ENCODE measurements at places on chromosomes 11 and 22.

GRCh38 chr22:29146091-29146560 is 59.6 kb upstream of the EMID1 start:
- peak; percentile 28 for DNase-seq

DNA sequence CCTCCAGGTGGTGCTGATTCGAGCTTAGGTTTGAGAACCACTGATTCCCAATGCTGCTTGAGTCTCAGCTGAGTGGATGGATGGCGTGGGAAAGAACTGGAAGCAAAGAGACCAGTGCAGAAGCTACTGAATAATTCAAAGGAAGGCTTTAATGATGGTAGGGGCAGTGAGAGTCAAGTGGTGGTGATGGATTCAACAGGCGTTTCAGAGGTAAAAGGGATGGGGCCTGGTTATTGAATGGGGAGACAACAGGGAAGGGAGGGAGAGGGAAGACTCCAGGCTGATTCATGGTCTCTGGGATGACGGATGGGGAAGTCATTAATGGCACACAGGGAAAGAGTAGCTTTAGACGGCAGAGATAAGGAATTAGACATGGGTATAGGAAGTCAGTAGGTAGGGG is 104.3 kb upstream of the TBCEL start:
- no peak for DNase-seq

DNA sequence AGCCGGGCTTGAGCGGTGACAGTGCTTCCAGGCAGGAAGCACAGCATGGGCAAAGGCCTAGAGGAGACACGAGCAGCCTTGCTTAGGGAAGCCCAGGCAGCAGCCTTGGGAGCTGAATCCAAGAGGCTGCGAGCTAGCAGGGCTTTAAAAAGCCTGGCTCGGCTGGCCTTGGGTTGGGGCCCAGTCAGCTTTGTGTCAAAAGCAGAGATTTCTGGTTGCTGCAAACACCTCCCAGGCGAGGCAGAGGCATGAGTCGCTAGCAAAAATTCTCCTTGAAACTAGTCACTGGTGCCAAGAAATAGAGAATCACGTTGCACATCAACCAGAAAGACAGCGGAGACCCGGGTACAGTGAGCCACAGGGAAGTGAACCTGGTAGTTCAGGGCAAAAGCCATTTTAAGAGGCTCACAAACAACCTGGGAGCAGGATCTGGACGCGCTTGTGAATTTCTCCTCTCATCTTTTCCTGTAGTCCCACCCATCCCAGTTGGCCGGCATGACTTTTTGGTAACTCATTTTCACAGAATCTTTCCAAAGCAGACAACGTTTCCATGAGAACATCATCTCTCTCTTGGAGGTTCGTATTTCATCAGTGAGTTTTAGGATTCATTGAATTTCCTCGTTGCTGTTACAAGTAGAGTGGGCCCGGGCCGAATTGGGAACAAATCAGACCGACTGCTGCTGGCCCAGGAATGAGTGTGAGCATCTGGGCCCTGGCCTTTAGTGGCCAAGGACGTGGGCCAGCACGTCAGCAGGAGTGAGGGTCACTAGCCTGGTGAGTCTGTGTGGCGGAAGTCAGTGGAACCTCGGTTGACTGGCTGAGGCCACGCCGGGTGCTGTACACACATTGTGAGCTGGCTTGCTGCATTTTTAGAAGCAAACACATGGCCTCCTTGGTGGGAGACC is 16.4 kb upstream of the FGF4 start:
- DNase-seq = no peak

DNA sequence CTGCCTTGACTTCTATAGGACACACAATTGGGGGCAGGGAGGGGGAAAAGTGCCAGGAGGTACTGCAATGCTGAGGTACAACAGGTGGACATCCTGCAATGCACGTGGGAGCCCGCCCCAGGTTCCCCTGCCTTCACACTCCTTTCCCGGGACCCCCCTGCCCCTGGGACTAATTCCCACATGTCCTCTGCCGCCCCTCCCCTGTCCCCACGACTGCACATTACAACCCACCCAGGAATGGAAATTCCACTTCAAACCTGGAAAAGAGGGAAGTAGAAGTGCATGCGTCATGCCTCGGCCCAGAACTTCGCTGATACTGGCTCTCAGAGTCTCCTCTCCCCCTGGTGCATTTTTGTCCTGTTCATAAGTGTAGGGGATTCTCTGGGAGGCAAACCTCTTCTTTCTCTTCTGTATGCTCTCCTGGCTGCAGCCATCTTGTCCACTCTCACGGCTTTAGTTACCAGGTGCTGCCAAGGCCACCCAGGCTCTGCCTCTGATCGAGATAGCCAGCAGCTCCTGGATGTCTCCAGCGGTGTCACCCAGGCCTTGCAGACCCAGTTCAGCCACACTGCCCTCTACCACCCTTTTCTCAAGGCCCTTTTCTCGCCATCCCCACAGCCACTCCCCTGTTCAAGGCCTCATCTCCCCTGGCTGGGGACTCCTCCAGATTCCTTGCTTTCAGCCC is 43.7 kb downstream of the GDPD5 start:
- DNase-seq = no peak

DNA sequence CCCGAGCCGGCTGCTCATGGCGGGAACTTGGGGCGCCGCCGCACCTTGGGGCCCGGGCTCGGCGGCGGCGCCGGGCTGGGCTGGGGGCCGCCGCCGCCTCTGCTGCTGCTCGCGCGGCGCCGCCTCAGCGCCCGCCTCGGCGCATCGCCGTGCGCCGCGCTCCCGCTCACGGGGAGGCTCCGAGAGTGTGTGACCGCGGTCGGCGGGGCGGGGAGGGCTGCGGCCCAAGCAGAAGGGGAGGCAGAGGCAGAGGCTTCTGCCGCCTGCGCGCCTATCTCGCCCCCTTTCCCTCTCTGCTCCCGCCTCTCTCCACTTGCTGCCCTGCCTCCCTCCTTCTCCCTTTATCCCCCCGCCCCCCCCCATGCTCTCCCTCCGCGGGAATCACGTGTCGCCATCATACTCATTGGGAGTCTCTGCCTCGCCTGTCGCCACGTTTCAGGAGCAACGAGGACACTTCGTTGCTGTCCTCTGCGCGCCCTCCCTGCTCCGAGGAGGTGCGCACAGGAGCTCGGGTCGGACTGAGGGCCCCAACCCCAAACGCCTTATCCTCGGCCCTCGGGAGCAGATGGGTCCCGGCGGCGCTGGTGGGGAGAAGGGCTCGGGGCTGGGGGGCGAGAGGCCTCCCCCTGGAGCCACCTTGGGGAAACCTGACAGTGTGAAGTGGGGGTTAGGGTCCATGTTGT is at the start of gene GUCY1A2:
TSS of gene GUCY1A2 (minus strand) at position 258 of the 683 bp plus-strand sequence. CDS start 421 bp downstream, outside the sequence.
- no peak for DNase-seq

DNA sequence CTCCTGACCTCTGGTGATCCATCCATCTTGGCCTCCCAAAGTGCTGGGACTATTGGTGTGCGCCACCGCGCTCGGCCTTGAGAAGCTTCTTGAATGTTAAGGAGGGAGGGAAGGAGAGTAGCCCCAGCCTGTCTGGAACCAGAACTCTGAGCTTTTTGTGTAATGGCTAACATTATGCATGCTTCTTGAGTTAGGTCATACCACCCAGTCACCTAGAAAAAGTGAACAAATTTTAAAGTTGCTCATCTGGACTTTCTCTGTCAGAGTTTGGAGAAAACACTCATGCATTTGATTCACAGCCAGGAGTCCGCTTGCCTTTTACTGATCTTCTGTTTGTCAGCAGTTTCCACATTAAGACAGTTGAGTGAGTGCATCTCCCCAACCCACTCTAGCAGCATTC is 82.1 kb downstream of the PPP6R3 start:
- DNase-seq = no peak

DNA sequence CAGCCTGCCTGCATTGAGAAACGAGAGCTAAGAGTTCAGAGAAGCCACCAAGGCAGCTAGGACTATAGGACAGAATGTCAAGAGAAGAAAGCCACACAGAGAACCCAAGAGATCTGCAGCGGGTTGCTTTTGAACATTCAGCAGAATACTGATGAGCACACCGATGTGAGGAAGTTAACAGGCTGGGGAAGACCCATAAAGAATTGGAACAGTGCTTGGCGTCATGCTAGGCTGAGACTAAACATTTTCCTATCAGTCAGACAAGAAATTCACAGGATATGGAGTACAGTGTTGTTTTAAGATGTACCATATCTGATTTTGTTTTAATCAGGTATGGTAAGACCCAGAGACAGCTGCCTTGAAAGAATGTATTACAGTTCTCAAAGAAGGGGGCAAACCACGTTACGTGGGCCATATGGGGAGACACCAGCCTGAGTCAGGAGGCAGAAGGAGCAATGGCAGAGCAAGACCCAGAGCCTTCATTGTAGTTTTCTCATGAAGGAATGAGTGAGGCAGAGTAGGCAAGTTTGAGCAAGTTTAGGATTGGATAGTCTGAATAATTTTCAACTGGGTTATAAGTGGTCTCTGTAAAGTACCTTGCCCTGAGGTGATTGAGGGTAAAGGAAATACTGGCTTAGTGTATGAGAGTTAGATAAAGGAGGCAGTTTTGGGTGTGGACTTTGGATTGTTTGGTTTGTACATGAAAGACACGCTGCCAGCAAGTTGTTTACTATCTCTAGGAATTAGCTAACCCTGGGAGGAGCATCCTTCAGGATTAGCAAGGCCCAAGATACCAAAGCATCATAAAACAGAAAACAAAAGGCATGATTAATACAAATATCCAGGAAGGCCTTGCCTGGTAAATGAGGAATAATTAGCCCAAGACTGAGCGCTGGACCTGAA is 14.3 kb downstream of the LRRC75B start:
- no peak for DNase-seq

GRCh38 chr11:61083601-61084147 is 18.6 kb upstream of the CD5 start:
- DNase-seq = peak; percentile 46

- DNase-seq = no peak
These were observed 424.7 kb downstream of the FAM181B start for GRCh38 chr11:82308979-82309378.

Measured in coronary artery (tissue), 2 donors.